ENCODE measurements at places on chromosomes 16 and 17.

DNA sequence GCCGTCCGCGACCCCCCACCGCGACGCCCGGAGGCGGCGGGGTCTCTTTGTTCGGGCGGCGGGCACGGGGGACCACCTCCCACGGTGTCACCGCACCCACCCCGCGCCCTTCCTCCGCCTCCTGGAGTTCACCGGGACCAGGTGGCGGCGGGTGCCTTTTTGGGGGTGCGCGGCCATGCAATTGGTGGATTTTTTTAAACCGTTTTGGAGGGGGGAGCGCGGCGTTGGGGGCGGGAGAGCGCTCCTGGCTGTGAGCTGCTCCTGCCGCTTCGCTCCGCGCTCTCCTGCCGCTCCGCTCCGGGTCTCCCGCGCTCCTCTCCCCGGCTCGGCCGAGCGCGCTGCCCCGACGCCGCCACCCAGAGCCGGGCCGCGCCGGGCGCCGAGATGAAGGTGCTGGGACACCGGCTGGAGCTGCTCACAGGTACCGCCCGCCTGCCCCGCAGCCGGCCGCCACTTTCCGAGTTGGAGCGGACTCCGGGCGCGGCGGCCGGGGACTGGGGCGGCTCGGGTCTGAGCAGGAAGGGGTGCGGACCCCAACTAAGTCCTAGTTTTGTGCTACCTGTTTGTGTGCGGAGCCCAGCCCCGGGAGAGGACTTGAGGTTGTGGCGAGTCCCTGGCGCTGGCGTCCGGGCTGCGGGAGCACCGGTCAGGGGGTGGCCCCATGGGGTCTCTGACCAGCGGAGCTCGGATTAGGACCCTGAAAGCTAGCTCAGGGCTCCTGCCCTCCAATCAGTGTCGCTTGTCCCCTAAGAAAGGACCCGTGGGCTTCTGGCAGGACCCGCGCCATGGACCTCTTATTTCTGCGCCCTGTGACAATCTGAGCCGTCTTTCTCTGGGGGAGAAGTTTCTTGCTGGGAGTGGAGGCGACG lies 35.7 kb upstream of the NDRG4 start:
- DNase-seq = peak; percentile 20

GRCh38 chr17:76492989-76493501 lies 8.2 kb downstream of the RHBDF2 start:
- DNase-seq = peak; percentile 46

GRCh38 chr16:84484579-84485254 lies 19.7 kb downstream of the MEAK7 start:
- peak; percentile 61 for DNase-seq

DNA sequence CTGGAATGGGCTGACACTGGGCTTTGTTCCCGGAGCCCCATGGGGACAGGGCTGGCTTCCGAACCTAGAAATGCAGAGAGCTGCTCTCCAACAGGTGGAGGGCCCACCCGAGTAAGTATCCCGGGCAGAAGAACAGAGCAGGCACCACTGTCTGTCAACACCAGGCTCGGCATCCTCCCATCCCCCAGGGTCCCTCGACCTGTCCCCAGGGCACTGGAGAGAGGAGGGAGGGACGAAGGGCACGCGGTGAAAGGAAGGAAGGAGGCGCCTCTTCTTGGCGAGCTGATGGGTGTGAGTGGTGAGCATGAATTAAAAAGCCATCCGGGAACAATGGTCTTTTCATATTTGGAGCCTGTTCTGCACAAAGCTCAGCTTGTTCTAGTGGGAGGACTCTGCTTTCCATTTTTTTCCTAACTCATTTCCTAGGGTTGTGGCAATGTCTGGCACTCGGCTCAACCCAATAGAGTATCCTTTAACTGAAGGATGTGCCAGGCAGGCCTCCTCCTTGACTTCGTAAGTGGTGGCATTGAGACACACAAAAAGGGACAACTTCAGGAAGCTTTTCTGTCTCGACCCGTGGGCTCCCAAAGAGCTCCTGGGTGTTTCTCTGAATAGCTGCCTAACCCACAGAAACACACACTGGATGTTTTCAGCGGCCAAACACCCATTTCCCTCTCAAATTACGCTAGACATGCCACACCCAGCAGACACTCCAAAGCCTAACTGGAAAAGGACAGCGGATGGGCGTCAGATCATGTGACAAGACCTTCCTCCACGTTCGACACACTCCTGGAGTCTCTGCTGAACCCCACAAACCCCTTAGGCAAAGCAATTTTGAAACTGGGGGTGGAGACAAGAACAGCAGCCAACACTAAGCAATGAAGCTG lies 47.7 kb downstream of the ZFHX3 start:
- DNase-seq = peak; percentile 26

DNA sequence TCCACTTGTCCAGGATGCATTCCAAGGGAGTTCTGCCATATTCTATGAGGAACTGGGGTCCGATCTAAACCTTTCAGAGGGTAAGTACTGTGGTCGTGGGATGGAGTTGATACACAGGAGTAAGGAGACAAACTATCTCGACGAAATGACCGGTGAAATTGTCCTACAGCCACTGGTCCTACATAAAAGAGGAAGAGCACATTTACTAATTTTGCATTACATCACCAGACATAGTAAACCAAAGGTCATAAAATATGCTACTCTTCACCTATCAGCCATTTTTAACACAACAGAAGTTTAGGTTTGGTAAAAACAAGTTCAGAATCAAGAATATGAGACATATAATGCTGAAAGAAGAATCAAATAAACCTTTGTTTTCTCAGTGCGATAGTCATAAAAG lies 8.1 kb downstream of the HSF5 start:
- no peak for DNase-seq

GRCh38 chr17:75822119-75822799 lies 21.9 kb downstream of the UNC13D start:
- no peak for DNase-seq

- no peak for DNase-seq
These were observed 7.3 kb upstream of the ALDH3A1 start for GRCh38 chr17:19755392-19755791.
